A549 (cell line): ENCODE measurements at places on chromosomes 1 and 21. TPM values are rescaled to one million over a fixed set of nuclear protein-coding genes. Genes with fewer than 3 reads are reported as not detected.

GRCh38 chr1:66281808-66282207, 252.1 kb upstream of the SGIP1 start:
- no peak for DNase-seq

- no peak for DNase-seq
These were observed 55.3 kb downstream of the C8B start for GRCh38 chr1:56910441-56910985.

DNA sequence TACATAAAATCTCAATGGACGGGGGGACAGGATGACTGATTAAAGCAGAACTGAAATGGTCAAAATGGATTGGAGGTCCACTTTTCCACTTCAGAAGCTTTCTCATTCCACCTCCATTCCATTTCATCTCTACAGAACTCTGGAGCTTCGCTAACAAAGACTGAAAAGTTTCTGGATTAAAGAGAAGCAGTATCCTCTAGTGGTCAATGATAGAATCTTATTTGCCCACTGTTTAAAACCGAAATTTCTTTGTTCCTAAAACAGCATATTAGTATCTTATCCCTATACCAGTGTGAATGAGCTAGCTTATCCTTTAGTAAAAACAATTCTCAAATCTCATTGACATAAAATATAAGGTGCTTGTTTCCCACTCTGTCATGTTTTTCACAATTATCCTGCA, 890.6 kb downstream of the KCNT2 start:
- peak; percentile 19 for DNase-seq

DNA sequence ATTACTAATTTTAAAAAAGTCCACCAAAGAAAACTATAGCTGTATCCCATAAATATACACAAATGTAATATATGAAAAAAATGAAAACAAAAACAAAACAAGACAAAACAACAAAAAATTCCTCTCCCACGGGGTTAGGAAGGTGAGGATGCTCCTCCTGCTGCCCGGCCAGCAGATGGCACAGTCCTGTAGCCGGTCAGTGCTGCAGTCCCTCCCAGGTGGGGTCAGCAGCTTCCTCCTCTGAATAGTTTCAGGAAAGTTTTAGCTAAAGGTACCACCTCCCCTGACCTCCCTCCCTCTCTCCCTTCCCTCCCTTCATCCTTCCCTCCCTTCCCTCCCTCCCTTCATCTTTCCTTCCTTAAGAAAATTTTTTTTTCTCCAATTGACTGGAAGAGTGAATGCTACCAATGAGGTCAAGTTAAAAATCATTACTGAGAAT, 67.8 kb upstream of the BCL10 start:
- peak; percentile 62 for DNase-seq

TCEA3 gene
- 0.53 to 0.79 TPM (median 0.58 TPM) in 3 replicates for polyA plus RNA-seq

TGFB2 gene
- 29.7 to 40.6 TPM (median 34.0 TPM) in 3 replicates for polyA plus RNA-seq

SAMD11 gene
- polyA plus RNA-seq, result 32.9 to 52.8 TPM (median 46.2 TPM) in 3 replicates
